ENCODE measurements at places on chromosomes 2 and 18.
A peak's percentile ranks its signal among the peaks of the same experiment; 100 is the strongest.

GRCh38 chr2:232492963-232493700, 5.5 kb upstream of the ECEL1 start:
- no peak for DNase-seq

GRCh38 chr2:46114996-46115395, 182.2 kb upstream of the EPAS1 start:
- no peak for DNase-seq

DNA sequence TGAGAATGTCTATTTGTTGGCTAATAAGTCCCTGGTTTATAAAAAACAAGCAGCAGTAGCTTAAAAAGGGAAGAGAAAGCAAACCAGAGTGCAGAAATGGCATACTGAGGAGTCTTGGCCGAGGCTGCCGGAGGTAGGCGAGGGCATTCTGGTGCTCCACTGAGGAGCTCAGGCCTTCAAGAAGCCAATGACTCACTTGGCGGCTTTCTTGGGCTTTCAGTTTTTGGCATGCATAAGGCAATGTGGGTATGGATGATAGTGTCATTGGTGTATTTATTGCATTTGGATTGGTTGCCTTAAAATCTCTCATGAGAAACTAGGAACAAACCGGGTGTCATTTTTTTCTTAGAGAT, 119.6 kb upstream of the ARL5A start:
- no peak for DNase-seq

- no peak for DNase-seq
These were observed 226.3 kb upstream of the SPOPL start for GRCh38 chr2:138275292-138275690.

- DNase-seq = no peak
These were observed 461.0 kb upstream of the HNRNPA3 start for GRCh38 chr2:176751314-176752227.

DNA sequence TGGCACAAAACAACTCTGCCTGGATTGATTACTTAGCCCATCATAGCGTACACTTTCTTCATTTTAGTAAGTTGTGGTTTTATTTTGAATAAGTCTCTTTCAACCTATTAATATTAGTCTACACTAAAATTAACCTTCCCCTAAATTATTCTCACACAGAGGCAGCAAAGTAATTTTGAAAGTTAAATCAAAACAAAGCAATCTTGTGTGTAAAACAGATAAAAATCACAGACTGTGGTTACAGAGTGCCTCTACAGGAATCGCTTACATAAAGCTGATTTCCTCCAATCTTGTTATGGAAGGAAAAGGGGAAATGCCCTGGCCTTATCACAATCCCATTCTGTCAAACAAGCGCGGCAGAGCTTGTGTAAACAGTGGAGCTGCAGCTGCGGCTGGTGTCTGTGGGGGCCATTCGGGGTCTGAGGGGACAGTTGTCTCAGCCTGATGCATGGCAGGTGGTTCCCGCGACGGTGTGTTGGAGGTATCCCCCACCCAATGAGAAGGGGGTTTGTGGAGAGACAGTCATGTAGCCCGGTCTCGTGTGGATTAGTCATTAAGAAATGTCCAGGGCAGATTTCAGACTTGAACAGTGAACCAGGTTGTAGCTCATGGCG, 42.1 kb downstream of the BCL2L11 start:
- no peak for DNase-seq

GRCh38 chr2:214341646-214342045, 69.2 kb upstream of the VWC2L start:
- DNase-seq = no peak

GRCh38 chr2:207256476-207257207, 90.9 kb upstream of the KLF7 start:
- DNase-seq = no peak

GRCh38 chr2:213923543-213923942, 487.3 kb upstream of the VWC2L start:
- no peak for DNase-seq

GRCh38 chr2:32484937-32485336, 128.1 kb downstream of the BIRC6 start:
- no peak for DNase-seq

- DNase-seq = no peak
These were observed 228.3 kb upstream of the FOSL2 start for GRCh38 chr2:28164280-28164801.

GRCh38 chr2:188966728-188967440, 7.3 kb upstream of the COL3A1 start:
- no peak for DNase-seq

DNA sequence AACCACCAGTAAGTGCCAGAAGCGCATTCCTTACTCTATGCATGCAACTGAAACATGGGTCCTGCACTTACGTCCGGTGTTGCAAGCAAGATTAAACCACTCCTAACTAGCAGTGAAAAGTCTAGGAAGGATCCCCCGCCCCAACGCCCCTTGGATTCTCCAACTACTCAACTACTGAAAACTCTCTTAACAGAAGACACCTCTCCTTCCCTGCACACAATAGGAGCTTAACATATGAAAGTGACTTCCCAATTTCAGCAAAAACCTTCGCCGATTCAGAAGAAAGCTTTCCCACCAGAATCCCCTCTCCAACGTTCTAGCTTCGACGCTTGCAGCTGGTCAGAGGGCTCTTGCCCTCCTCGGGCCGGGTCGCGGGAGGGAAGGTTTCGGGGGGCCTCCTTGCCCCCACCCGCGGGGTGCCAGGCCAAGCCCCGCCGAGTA, 578 bp downstream of the IWS1 start:
- DNase-seq = peak; percentile 47

DNA sequence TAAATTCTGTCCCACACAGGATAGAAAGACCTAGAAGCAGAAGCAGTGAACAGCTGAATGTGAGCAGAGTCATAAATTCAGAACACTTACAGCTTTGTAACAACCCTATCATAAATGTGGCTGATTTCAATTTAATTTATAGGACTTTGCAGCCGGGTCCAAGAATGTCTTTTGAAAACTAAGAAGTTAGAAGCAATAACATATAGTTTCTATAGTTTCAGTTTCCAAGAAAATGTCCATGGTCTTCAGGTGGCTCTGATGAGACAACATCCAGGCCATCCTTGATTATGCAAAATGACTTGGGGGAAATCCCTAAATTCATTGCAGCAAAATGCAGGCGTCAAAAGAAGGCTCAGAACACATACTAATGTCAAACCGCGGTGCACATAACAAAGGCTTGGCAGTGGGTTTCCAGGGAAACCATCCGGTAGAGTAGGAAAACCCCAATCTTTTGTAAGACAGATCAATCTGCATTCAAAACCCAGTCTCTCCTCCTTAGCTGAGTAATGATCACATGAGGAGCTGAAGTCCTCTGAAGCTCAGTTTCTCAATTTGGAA, 442.2 kb upstream of the ID2 start:
- DNase-seq = peak; percentile 56

DNA sequence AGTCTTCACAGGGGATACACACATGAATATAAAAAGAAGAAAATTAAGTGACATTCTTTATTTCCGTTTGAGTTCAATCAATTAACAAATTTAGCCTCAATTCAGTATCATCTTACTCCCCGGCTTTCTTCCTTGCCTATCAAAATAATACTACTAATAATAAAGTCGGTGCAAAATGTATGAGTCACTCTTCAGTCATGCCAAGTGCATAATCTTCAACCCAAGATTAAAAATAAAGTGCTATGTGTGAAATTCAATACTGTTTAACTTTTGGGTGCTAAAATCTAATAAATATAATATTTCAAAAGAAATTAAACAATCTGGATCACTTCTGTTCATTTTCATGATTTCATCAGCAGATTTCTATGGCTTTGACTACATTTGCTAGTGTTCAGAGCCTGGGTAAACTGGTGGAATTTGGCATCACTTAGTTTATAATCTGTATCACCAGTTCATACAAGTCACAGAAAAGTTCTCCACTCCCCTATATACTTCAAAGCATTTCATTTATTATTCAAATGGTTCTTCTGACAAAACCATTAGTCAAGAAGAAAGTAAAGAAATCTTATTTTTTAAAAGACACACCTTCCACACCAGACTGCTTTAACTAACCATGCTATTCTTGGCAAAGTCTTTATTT, 183.6 kb downstream of the THADA start:
- DNase-seq = no peak

DNA sequence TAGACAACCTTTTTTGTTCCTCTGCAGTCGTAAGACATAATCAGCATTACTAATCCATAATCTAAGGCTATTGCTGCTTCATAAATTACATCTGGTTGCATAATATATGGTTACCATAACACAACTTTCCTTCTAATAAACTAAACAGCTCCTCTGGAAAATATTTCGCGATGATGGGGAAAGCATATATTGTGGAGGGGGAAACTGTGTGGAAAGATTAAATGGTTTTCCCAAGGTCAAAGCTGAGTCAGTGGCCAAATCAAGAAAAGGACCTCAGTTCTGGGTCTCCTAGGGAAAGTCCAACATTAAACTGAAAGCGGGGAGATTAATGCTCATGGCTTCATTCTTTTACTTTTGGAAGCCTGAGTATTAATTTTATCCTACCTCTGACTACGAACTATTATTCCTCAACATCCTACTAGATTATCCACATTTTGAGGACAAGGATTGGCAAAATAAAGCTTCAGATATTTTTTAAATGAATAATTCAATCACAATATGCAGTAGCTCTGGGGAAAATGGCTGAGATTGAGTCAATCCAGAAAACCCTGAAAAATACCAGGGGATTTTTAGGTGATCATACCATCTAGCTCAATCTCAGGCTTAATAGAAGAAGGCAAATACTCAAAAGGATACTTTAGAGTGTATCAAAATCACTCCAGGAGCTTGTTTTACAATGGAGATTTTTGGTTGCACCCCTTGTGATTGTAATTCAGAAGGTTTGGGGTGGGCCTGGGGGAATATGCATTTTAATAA, 33.8 kb upstream of the STK17B start:
- DNase-seq = no peak

GRCh38 chr2:152890736-152891135, 172.3 kb downstream of the ARL6IP6 start:
- no peak for DNase-seq

DNA sequence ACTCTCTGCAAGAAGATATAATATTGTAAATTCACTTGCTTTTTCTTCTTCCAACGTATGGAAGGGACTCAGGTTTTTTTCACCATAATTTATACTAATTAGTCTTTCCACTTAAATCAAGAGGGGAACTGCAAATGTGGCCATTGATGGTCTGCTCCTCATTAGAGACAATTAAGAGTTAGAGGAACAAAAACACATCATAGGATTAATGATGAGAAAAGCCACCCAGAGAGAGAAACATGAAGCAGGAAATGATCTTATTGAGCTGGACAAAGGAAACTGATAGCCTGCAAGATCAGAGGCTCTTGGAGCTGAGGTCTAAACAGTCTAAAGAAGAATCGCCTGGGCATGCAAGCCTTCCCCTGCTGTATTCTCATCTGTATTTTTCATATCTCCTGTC, 151.2 kb upstream of the NRP2 start:
- no peak for DNase-seq

DNA sequence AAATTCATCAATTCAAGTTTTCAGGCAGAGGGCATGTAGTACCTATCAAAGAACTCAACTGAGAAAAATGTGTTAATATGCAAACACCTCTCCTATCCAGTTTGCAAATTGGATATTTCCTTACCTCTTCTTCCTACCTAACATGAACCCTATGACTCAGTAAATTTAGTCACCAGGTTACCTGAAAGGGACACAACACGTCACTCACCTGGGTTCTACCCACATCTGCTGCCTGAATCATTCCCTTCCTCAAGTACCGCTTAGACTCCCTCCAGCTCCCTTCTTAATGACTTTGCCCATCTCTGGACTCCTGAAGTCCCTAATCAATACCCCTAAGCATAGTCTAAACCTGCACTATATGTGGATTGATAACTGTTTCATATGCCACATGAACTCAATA, 10.4 kb downstream of the ANKRD44 start:
- no peak for DNase-seq

DNA sequence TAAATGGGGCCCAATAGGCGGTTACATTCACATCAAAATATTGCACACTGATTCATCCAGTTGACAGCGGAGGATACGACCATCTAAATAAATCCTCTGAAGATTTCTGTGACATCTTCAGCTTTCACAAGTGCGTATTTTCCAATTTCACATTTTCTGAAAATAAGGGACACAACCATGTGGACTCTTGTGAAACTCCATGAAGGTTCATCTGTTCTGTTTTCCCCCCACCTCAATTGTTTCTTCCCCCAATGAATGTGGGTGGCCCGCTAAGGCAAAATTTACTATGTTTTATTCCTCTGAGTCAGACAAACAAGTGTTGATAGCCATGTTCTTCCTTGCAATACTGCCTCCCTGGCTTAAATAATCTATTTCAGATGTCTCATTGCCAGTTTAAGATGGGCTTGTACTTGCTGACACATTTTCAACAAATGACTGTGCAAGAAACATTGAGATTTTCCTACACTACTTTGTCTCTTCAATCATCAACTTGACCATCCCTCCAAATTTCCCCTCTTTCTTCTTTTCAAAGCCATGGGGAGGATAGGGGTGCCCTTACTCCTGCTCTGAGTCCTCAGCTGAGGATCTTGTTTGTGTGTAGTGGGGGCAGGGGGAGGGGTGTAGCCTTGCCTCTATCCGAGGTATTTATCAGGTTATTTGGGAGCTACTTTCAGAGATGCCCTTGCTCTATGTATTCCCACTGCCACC, 78.2 kb downstream of the BCL11A start:
- no peak for DNase-seq

GRCh38 chr2:20579866-20580265, 71.0 kb downstream of the HS1BP3 start:
- no peak for DNase-seq

DNA sequence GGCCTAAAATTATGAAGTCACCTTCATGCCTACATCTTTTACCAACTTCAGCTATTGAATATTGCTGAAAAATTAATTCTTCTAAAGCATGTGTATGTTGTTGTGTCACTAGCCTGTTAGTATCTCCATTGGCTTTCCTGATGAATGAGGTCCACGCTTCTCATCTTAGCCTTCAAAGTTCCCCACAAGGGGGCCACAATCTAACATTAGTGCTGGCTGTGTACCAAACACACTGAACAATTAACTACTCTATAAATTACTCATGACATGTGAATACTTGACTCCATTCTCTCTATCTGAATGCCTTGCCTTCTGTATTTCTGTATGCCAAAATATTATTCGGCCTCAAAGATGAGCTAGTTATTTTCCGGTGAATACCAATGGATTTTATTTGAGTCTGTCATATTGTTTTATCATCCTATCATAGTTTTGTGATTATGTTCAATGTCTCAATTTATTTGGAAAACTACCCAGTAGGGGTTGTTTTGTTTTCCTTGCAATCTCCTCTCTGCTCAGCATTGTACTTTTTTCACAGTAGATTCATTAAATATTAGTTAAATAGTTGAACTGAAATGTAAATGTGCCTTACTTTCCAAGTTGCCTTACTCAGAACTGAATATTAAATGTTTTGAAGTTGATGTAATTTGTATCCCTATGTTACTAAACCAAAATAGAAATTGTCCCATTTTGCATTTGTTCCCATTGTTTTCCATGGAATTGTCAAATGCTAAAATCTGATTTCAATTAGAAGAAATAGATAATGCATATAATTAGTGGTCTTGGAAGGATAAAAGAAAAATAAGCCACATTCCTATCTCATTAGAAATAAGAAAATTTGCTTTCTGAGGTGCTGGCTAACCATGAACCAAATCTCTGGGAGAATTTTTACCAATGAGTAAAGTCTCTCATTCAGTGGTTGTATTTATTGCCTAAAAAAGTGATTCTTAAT, 208.4 kb upstream of the COL3A1 start:
- no peak for DNase-seq

GRCh38 chr2:819601-820000, 131.0 kb upstream of the SNTG2 start:
- no peak for DNase-seq

- peak; percentile 64 for DNase-seq
These were observed at the start of gene ABHD1 for GRCh38 chr2:27123302-27124150. Gene ABHD1 (plus strand): TSS chr2:27123815. CDS start chr2:27123949, 134 bp downstream.

- no peak for DNase-seq
These were observed 57.9 kb downstream of the SLC8A1 start for GRCh38 chr2:40394031-40394430.
